ENCODE measurements at places on chromosomes 3 and 15.

GRCh38 chr3:125148016-125148812 is 64.3 kb downstream of the SLC12A8 start:
- no peak for DNase-seq

DNA sequence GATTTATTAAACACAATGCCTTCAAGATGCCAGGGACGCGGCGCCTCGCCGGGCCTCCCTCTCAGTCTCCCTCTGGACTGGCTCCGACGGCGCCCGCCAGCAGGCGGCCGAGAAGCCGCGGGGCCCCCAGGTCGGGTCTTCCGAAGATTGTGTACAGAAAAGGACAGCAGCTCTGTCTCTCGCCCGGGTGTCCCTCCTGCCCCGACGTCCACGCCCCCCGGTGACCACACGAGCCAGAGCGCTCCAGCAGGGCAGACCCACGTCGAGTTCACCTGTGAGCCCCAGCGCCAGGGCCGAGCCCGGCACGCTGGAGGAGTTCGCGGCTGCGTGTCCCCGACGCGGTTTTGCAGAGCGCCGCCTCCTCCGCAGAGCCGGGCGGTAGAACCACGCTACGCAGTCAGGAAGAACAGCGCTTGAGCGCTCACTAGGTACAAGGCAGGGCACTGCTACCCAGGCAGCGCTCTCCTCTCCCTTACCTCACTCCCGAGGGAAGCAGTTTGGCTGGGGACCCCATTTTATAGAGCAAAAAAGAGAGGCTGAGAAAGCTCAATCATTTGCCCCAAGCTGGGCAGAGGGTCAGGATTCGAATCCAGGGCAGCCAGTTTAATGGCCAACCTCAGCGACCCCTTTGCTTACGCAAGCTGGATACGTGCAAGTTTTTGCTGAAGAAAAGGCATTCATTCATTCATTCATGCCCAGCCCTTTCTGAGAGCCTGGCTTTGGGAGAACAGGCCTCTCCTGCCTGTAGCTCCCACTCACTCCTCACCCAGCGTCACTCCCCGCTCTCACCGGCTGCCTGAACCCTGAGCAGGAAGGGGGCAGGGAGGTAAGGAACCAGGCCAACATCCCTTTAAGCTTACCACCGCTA is 3.0 kb upstream of the TLE3 start:
- DNase-seq: peak; percentile 82

DNA sequence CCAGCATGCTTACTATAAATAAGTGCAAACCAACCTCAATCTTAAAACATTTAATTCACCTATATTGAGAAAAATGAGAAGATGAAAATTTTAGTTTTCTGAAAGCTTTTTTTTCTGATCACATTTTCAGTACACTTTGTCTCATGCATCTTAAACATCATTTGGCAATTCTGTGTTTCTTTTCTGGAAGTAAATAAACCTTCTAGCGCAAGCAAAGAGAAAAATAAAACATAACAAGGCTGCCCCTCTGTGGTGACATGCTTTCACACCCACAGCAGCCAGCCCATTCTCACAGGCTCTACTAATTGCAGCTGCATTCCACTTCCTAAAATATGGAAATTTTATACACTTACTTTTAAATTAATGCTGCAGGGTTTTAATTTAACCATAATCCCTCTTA is 90.1 kb downstream of the NEK10 start:
- no peak for DNase-seq

GRCh38 chr15:49900903-49901235 is 218.2 kb downstream of the ATP8B4 start:
- DNase-seq: no peak

GRCh38 chr15:98428253-98428989 is 219.9 kb upstream of the IGF1R start:
- peak; percentile 89 for DNase-seq

DNA sequence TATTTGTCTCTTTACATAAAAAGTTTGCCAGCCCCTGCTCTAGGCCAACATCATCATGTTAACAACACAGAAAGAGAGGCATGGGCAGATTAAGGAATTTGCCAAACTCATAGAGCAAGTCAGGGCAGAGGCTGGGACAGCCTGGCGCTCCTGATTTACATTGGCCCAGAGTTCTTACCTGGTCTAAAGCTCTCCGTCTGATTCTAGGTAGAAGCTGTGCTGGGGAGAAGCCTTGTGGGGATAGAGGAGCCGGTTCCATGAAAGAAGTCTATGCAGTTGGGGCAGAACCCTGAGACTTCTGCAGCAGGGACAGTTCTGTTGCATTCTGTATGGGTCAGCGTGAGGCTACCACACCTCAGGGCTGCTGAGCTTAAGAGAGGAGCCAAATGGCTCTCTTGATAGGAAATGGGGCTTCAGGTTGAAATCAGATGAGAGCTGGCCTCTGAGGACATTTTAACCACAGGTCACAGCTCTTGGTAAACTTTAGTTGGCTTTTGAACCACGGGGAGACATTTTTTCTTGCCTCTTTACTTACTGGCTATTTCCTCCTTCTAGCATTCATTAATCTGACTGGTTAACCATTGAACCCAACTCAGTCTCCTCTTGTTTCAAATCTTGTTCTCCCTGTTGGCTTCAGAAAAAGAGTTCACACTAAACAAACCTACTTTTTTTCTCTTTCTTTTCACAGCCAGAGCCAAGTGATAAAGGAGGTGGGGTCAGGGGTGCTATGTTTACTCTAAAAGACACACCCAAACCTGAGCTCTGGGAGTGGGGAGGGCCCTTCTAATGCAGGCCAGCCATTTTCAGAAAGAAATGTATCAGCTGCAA is 250.7 kb downstream of the OPA1 start:
- peak; percentile 89 for DNase-seq

DNA sequence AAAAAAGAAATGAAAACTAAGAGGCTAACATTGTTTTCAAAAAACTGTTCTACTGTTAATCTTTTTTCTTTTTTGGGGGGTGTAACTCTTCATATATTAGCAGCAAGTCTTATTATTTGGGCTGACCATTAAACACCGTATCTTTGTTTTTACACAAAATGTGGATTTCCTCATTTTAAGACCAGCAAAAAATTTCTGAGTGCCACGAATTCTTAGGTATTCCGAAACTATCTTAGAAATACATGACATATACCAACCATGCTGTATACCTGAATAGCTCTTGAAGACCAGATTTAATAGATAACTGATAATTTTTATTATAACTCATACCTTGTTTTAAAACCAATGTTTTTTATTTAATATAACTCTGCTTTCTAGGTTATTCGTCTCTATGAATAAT is 620 bp upstream of the TTC23 start:
- no peak for DNase-seq

DNA sequence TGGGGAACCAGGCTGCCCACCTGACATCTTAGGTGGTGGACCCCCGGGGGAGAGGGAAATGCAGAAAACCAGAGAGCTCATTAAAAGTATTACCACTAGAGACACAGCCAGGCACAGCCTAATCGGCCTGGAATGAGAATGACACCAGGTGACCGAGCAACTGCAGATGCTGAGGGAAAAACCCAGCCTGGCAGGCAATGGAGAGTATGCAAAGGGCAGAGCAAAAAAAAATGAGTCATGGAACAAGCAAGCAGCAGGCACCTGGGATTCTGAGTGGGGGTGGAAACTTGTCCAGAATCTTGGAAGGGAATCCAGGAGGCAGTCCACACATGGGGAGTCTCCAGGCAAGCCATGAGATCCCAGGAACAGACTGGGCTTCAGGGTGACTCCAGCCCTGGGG is 183.7 kb upstream of the LRRN1 start:
- DNase-seq: no peak

GRCh38 chr15:89352476-89352875 is 17.9 kb upstream of the POLG start:
- no peak for DNase-seq

DNA sequence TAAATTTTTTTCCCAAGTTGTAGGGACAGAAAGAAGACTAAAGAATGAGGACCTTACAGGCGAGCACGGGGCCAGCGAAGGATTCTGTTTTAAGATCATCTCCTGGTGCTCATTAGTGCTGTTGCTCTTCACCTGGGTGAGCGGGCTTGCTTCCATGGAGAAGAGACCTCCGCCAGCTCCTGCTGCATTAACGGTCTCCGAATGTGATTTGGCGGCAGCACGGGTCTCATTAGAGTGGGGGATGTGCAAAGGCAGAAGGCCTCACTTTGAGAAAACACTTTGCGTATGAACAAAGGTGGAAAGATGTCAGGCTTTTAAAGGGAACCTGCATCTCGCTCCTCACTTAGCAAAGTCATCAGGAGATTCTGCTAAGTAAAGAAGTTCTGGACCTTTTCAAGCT is 753.4 kb upstream of the CFAP20DC start:
- DNase-seq: no peak
